ENCODE measurements at places on chromosomes 5 and 9.

- no peak for DNase-seq
Measured at GRCh38 chr9:93447655-93448054, 3.8 kb upstream of the FAM120A start.

GRCh38 chr5:98535901-98536300, 237.6 kb upstream of the RGMB start:
- no peak for DNase-seq

DNA sequence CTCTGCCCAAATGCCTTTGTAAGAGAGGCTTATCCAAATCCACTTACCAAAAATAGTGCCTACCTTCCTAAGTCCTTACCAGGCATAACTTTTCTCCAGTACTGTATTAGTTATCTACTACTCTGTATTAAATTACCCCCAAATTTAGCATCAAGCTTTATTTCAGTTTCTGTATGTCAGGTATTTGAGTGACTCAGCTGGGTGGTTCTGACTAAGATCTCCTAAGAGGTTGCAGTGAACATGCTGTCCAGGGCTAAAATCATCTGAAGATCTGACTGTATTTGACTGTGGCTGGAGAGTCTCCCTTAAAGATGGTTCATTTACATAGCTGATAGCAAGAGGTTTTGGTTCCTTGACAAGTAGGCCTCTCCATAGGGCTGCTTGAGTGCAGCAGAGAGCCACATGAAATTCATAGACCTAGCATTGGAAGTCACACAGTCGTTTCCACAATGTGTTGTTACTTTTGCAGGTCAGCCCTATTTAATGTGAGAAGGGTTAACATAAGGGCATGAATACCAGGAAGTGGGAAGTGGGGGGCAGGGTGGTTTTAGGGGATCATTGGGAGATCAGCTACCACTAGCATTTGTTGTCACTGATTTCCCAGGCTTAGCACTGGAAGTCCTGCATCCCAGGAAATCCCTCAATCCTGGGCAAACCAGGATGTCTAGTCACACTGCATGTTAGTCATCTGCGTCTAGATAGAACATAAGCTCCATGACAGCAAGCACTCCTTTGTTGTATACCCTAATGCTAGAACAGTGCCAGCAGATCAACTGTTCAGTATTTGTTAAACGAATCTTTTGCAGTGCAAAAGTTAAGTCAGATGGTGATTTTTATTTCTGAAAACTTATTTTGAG, 2.0 kb upstream of the ZNF622 start:
- DNase-seq, result peak; percentile 57

DNA sequence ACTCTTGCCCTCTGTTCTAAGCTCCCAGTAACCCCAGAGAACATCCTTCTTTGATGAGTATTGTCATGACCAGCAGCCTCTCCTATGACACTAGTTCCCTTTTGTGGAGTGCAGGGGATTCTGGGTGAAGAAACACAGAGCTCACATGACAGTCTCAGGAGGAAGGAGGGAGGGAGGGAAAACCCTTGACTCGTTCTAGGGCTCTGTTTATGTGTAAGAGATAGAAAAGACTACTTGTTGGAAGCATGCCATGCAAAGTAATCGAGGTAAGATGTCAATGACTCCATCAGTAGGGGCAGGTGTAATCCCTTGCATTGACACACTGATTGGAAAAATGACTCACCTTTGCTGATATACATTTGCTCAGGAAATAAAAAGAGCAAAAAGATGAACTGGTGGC, 190.2 kb upstream of the ELL2 start:
- DNase-seq, result no peak

DNA sequence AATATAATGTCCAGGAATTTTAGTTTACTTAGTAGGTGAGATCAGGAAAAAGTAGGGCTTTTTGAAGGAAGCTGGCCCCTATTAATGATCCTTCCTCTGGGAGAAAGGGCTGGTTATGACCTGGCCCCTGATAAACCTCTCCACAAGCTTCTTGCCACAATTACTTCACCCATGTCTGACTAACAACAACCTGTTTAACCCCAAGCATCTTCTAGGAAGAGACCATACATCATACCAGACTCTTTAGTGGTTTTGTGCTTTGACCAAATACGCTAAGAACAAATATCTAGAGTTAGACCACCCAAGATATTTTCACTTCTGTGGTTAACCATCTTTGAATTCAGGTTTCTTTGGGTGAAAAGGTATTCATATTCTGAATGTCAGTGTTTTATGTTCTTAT, 174.0 kb upstream of the SLC27A6 start:
- no peak for DNase-seq
